ENCODE measurements at places on chromosomes 11 and 22.
A peak's percentile ranks its signal among the peaks of the same experiment; 100 is the strongest.

GRCh38 chr11:64207256-64208085, 950 bp downstream of the FERMT3 start:
- DNase-seq, result peak; percentile 50

DNA sequence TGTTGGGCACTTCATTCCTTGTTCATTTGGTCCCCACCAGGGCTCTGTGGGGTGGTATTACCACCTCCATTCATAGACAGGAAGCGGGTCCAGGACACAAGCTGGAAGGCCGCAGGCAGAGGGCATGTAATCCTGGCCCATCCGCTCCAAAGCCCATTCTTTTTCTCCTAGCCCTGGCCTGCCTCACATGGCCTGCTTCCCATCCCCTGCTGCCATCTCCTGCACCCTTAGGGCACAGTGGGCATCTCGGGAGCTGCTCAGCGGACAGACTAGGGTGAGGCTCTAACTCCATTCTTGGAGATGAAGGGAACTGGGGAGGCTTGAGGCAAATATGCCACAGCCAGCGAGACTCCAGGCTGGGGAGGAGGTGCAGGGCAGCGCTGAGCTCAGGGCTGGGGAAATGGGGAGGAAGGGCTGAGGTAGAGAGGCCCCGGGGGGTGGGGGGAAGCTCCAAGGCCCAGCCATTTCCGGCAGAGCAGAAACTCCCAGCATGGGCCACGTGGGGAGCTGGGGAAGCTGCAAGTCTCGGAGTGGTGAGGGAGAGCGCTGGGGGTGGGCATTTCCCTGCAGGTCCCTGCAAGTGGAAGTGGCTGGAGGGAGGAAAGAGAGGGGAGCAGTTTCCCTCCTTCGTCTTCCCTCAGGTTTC, 14.3 kb upstream of the BCL9L start:
- no peak for DNase-seq

DNA sequence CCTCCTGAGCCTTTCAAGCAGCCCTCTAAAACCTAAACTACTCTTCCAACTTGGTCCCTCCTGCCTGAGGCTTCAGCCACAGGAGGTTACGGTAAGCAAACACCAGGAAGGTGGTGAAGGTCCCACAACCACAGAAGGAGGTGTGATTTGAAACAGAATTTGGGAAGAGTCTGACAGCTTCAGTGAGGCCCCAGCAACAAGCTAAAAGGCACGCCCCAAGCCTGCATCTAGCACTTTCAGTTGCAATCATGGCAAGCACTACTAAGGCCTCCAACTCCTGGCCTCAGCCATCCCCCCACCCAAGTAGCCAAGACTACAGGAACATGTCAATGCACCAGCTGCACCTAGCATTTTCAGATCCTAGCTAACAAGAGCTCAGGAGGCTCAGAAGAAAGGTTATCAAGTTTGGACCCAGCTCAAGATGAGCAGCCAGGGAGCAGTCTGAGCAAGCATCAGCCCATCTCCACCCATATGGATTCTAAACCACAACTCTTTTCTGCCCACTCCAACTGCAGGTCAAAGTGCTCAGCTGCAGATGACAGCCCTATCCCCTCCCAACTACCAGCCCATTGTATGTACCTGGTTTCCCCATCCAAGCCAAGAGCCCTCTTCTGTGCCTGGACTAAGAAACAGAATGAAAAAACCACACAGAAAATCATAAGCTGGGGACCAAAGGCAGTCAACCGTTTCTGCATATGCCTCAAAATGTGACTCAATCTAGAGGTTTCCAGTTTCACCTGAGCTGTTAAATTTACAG, 10.4 kb upstream of the AHNAK start:
- DNase-seq, result no peak

DNA sequence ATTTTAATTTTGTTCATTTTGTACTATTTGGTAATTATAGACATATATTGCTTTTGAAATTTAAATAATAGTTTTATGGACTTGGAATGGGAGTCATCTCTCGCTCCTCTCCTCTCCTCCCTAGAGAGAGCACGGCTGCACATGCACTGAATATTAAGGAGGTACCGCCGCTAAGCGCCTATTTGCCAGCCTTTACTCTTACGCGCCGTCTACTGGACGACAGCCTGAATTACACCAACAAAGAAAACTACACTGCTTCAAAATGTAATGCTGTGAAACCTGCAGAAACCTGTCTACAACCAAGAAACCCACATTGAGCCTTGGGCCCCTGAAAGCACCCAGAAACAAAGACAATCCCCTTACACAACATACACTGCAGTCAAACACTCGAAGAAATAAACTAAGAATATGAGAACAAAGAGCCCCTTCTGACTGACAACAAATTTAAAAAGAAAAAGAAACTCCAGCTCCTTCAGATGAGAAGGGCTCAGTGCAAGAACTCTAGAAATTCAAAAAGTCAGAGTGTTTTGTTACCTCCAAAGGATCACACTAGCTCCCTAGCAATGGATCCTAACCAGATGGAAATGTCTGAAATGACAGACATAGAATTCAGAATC, 737.2 kb downstream of the LRRC4C start:
- no peak for DNase-seq

DNA sequence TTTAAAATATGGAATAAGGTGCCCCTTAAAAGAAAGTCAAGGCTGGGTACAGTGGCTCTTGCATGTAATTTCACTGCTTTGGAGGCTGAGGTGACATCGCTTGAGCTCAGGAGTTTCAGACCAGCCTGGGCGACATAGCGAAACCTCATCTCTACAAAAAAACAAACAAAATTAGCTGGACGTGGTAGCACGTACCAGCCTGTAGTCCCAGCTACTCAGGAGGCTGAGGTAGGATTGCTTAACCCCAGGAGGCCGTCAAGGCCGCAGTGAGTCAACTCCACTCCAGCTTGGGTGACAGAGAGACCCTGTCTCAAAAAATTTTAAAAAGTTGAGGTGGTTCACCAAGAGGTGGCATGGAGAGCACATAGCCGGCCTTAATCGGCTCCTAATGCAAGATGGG, 17.7 kb upstream of the ADORA2A start:
- DNase-seq, result no peak

- DNase-seq, result no peak
Observed at GRCh38 chr11:108204929-108205499, 17.4 kb downstream of the NPAT start.

DNA sequence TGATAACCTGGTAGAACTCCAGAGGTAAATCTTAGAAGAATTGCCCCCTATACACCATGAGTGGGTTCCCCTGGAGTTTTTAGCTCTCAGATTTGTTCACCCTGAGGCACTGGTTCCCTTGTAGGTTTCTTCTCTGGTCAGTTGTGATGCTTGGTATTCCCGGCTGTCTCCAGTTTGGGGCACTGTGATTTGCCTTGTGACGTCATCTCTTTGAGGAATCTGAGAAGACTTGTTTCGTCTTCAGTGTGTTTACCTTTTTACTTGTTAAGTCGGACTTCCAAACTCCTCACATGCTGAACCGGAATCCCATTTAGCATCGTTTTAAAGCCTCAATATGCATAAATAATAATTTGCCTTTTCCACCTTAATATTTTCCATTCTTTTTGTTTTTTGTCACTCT, 54.4 kb downstream of the CECR2 start:
- DNase-seq, result no peak

GRCh38 chr11:75270896-75271418, 30.4 kb downstream of the TPBGL start:
- DNase-seq, result no peak

- no peak for DNase-seq
Observed at GRCh38 chr11:87560352-87560751, 522.6 kb downstream of the TMEM135 start.

- no peak for DNase-seq
Observed at GRCh38 chr11:20671856-20672546, 2.6 kb downstream of the NELL1 start.

GRCh38 chr22:45540122-45540521, 37.4 kb downstream of the FBLN1 start:
- DNase-seq, result no peak

- DNase-seq, result no peak
Observed at GRCh38 chr11:15333407-15333806, 218.7 kb downstream of the INSC start.
